ENCODE measurements at places on chromosomes 7 and 10.
A peak's percentile ranks its signal among the peaks of the same experiment; 100 is the strongest.

- no peak for DNase-seq
These were observed 177.9 kb downstream of the DNAJB6 start for GRCh38 chr7:157514746-157515145.

DNA sequence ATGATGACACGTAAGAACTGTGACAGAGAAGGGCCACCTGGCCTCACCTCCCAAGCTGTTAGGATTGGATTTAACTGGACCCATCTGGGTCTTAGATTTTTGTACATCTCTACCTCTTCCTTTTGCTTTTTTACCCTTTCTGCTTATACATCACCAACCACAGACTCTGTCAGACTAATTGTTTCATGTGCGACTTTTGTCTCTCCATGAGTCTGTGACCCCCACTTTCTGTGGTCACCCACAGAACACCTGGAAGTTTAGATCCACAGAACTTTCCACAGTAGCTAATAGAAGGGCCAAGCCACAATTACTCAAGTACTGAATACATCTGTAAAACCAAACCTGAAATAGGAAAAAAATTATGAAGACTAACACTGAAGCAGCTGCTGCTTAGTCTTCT lies 23.1 kb downstream of the SEC31B start:
- DNase-seq, result no peak

DNA sequence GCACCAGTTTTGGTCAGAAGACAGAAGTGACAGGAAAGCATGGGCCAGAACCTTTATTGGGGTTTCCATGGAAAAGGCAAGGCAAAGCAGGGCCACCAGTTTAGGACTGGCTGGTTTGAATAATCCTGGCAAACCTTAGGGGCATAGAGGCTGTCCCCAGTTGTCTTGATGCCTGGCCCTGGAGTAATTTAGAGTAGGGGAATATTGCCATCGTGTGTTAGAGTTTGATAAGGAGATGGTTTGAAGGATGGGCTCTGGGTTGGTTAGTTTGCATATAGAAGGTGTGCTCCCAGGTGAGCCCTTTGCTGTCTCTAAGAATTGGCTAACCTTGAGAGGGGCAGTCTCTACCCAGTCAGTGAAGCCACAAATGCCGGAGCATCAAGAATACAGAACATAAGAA lies 79.6 kb downstream of the ZNF777 start:
- no peak for DNase-seq

DNA sequence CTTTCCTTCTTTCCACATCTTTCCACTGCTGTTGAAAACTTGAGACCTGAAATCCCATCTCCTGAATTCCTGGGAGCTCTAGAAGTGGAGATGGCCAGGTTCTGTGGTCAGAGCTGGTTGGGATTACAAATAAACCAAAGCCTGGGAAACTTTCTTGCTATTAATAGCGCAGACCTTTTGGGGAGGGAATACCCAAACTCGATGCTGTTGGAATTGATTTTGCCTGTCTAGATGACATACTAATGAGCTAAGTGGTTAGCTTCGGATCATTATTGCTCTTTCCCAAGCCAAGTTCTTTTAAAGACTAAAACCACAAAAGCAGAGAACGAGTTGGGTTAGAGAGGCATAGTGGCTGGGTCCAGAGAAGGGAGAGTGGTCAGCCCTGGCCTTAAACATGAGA lies 76.6 kb downstream of the TCF7L2 start:
- DNase-seq, result no peak

DNA sequence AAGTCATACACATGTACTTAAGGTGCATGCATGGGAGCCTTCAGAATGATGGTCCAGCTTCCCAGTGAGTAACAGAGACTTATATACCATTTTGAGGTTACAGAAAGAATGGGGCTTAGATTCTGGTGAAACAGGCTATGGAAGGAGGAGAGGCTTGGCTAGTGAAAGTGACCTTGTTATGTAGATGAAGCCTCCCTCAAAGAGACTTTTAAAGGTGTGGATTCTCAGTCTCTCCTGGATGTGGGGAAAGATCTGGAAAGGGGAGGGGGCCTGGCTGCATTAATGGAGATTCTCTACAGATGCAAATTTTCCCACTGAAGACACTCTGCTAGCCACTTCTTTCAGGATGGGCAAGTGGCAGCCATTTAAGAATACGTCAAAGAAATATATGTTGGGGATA lies 5.5 kb downstream of the RASSF4 start:
- DNase-seq, result no peak

DNA sequence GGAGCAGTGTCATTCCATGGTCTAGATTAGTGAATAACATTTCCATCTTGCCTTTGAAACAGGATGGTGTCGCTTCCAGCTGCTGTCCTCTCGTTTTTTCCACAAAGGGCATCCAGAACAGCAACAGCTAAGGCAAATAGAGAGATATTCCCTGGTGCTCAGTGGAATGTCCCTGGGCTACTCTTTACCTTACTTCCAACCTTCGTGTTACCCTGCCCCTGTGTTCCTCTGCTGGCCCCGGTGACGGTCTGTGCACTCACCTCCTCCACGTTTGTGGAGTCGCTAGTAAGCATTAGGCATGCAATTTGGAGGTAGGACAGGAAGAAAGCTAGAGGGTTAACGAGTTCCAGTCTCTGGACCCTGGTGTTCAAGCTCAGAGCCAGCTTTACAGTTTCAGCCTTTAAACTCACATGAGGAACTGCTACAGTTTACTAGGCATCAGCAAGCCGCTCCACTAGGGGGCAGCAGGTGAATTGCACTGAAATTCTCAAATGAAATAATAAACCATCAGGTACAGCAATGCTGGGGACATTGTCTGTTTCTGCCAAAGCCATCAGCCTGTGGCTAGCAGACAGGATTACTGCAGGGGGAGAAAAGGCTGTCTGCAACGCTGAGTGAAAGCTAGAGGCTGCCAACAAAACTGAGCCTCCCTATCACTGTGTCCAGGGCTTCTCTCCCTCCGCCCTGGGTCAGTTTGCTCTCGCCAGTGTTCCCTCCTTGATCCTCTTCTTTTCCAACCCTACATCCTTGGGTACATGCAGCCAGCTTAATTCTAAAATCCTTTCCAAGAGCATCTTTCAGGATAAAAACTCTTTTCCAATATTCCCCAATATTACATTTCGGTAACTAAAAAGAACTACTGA lies 9.0 kb downstream of the MRPL32 start:
- peak; percentile 57 for DNase-seq

- DNase-seq, result no peak
These were observed 824 bp downstream of the RELN start for GRCh38 chr7:103988468-103989199.

- DNase-seq, result no peak
These were observed 51.5 kb downstream of the CCDC71L start for GRCh38 chr7:106609416-106609815.

DNA sequence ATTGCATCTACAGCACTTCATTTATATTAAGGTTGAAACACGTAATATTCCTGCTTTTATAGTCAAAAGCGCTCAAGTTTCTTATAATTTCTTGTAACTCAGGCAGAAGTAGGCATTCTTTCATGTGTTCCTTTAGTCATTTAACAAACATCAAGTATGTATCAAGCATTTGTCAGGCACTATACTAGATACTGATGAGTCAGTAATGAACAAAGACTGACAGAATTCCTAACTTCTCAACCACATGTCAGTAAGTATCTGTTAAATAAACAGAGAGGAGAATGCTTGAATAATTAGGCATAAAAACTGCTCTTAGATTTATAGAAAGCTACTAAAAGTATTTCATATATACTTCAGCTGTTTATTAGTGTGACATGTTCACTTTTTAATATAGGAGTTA lies 9.9 kb downstream of the CRPPA start:
- DNase-seq, result no peak

DNA sequence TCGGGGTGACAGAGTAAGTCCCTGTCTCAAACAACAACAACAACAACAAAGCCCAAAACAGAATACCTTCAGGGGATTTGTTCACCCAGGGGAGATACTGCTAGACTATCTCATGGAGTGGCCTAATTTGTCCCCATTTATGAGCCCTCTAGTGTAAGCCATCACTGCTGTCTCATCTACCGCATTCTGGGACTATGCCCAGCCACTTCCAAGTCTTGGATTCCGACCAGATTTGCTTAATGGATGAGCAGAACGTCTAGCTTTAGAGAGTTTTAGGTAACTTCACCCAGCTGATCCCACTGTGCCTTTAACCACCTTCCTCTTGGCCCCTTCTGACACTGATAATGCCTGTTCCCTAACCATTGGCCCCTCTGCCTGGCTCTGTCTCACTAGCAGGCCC lies 47.1 kb downstream of the PAPSS2 start:
- no peak for DNase-seq

GRCh38 chr7:98210513-98211220 lies 572 bp upstream of the BHLHA15 start:
- no peak for DNase-seq

DNA sequence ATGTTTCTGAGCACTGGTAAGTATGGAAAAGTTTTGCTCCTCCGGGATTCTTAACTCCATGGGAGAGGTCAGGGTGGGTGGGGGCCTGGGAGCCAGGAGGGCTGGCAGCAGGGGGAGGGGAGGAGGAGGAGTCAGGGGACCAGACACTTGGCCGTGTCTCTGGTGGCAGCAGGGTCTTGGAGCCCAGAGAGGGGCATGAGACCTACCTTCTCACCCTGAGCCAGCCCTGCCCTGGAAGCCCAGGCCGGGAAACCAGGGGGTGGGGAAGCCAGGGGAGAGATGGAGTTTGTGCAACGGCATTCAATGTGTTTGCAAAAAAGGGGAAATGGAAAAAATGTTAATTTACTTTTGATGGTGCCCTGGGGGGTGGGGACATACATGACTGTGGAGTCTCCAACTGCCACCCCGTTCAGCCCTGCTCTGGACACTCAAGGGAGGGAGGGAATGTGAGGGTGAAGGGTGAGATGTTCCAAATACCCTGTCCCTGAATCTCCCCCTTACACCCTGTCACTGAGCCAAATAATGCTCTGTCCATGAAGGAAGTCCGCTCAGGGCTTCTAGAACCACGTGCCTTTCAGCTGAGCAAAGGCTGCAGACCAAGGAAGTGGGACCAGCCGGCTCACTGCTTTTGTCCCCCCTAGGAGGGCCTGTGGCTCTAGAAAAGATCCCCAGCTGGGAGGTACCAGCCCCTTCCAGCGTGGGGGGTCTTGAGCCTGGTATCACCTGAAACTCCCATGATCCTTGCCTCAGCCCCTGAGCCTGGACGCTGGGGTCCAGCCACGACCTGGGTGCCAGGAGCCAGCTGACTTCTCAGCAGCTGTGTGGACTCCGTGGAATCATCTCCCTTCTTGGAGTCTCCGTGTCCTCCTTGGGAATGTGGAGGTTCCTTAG lies 48.3 kb downstream of the TMEM270 start:
- no peak for DNase-seq

- no peak for DNase-seq
These were observed 61.4 kb upstream of the NAMPT start for GRCh38 chr7:106346167-106346677.

- no peak for DNase-seq
These were observed 148.5 kb downstream of the MAPK8 start for GRCh38 chr10:48455055-48455391.

DNA sequence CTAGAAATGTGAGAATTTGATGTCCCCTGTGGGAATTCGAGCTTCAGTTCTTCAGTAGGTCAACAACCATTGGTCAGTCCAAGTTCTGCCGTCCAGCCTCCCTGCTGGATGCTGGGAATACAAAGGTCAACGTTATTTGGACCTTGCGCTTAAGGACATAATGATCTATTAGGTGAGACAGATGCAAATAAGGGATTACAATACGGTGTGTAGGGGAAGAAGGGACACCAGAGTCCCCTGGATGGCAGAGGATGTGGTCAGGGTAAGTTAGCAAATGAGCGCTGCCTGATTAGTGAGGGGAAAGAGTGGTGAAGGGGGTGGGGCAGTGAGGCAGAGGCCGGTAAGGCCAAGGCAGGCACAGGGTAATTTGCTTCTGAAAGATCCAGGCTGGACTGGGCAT lies 16.2 kb downstream of the CCNY start:
- DNase-seq, result no peak

GRCh38 chr7:22990588-22990949 lies 23.4 kb downstream of the HYCC1 start:
- DNase-seq, result no peak

DNA sequence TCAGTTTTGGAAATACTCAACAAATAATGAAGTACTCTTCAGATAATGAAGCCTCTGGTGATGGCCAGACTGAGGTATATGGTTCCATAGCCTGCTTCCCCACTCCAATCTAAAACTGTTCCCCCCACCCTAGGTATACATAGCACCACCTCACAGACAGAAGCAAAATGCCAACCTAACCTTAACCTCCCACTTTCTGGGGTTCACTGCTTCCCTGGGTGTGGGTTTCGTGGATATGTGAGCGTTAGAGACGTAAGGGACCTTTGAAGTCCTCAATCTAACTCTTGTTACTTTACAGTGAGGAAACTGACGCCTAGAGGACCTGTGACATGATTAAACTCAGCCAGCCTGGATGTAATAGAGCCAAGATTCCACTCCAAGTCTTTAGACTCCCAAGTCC lies 1.4 kb downstream of the RHBDD2 start:
- no peak for DNase-seq

DNA sequence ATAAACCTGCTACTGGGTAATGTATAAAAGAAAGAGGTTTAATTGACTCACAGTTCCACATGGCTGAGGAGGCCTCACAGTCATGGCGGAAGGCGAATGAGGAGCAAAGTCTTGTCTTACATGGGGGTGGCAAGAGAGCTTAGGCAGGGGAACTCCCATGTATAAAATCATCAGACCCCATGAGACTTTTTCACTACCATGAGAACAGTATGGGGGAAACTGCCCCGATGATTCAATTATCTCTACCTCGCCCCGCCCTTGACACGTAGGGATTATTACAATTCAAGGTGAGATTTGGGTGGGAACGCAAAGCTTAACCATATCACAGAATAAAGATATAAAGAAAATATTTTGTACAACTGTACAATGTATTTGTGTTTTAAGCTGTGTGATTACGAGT lies 39.4 kb upstream of the PLCE1 start:
- DNase-seq, result no peak

- no peak for DNase-seq
These were observed 43.8 kb downstream of the JAKMIP3 start for GRCh38 chr10:132109341-132110110.

All from stimulated activated CD4-positive, alpha-beta T cell treated with anti-CD3 and anti-CD28 coated beads, TNF-alpha, amount 100 ng/mL, for 24 hours (primary cell).